Hypothalamus (tissue), 51 donors: ENCODE measurements at places on chromosomes 1 and 21.
A peak's percentile ranks its signal among the peaks of the same experiment; 100 is the strongest.

DNA sequence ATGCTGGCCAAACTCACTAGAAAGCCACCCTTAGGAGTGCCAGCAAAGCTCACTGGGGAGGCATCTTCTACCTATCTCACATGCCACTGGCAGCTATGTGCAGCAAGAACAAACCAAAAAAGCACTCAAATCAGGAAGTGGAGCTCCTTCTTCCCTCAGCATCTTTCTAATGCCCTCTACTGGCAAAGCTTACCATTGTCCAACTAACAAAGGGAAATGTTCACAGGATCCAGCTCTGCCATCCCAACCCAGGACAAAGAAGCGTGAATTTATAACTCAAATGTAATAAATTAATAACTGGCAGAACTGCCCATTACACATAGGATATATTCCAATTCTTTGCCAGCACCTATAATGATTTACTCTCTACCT is 38.9 kb downstream of the LEPR start:
- DNase-seq, result no peak

DNA sequence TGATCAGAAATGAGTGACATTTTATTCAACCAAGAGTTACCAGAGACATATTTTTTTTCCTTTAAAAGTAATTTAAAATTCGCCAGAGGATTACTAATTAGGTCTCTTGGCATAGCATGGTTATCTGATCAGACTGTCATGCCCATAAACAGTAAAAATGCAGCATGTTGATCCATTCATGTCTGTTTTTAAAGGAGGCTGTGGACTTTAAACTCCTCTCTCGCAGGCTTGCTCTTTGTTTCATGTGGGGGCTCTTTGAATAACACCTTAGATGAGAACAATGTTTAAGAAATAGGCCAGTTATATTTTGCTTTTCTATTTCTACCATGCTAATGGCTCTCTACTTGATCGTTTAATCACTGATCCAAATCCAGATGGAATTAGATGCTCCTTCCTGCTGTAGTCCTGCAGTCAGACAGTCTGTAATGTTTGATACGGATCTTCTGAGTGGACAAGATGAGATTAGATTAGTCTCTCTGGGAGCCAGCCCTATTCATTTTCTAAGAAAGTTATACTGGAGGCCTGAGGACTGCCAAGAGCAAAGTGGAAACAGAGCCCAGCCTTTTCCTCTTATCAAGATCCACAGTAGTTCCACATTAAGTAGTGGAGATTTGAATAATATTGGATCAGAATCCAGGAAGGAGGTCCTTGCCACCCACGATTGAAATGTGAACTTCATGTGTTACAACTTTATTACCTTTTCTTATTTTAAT is 197.4 kb downstream of the HS2ST1 start:
- DNase-seq, result no peak

- peak; percentile 36 for DNase-seq
Observed at GRCh38 chr1:201610858-201611257, 71.9 kb downstream of the NAV1 start.

GRCh38 chr1:77832901-77833300 is 53.5 kb downstream of the MIGA1 start:
- no peak for DNase-seq

DNA sequence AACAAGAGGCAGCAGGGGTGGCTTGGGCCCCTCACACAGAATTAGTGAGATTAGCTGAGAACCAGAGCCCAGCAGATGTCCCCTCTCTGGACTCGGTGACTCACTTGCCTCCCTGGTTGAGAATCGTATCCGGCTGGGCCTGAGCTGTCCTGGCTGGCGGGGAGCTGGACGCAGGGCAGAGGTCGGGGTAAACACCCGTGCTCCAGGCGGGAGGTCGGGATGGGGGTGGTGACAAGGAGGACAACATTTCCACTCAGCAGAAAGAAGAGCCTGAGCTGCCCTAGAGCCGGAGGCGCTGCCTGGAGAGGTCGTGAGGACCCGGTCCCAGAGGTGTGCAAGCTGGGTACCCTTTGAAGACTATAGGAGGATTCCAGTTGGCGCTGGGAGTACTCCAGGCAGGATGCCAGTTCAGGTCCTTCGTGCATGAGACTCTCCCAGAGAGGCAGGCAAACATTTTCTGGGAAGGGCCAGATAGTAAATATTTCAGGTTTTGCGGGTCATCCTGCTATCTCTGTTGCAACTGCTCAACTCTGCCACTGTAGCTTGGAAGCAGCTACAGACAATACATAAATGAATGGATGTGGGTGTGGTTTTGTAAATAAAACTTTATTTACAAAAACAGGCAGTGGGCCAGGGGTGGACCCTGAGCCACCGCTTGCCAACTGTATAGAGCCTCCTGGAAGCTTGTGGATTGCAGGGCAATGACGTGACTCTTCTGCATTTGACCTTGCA is 116.8 kb upstream of the WNT4 start:
- DNase-seq, result no peak

DNA sequence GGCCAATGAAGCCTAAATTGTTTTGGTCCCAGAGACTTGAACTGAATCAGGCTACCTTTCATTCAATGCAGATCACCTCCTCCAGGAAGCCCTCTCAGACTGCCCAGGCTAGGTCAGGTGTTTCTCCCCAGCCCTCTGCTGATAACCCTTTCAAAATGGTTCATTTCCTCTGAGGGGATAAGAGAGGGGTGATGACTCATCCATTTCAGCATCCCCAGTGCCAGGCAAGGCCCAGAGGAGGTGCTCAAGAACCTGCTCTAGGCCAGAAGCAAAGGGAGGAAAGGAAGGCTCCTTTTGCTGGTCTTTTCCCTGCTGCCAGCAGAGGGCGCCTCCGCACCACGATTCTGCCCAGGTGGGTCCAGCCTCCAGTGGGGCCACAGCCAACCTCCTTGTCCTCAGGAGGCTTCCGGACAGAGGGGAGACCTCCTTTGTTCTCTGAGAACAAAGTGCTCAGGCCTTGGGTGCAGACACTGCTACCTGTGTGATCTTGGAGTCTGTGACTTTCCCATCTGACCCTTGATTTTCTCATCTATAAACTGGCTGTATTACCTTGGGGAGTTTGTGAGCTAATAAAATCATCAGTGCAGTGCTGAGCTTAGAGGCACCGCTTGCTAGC is 45.3 kb upstream of the ARHGEF10L start:
- no peak for DNase-seq

- no peak for DNase-seq
Observed at GRCh38 chr1:22816803-22817202, 106.2 kb downstream of the EPHB2 start.

GRCh38 chr1:32741413-32742198 is 39.0 kb upstream of the SYNC start:
- no peak for DNase-seq

DNA sequence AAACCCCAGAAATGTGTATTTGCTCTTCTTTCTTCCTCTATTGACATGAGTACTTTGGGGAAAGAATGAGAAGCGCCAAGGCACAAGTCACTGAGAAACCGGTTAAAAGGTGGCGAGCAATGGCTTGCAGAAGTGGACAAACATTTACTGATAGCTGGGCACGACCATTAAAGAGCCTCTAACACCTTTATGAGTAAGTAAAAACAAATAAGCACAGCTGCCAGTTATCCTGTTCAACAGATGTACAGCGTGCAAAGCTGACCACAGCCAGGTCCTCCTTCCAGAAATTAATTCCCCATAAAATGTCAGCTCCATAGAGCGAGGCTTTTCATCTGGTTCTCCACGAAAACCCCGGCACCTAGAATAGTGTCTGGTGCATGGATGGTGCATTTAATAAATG is 72.7 kb downstream of the CAPZB start:
- DNase-seq, result no peak

GRCh38 chr21:35504951-35505466 is 455.9 kb upstream of the RUNX1 start:
- DNase-seq, result no peak

GRCh38 chr1:102742426-102742825 is 365.9 kb downstream of the COL11A1 start:
- no peak for DNase-seq

- no peak for DNase-seq
Observed at GRCh38 chr21:46500224-46500861, 41.7 kb downstream of the DIP2A start.

GRCh38 chr21:29682800-29683199 is 257.0 kb downstream of the GRIK1 start:
- no peak for DNase-seq

DNA sequence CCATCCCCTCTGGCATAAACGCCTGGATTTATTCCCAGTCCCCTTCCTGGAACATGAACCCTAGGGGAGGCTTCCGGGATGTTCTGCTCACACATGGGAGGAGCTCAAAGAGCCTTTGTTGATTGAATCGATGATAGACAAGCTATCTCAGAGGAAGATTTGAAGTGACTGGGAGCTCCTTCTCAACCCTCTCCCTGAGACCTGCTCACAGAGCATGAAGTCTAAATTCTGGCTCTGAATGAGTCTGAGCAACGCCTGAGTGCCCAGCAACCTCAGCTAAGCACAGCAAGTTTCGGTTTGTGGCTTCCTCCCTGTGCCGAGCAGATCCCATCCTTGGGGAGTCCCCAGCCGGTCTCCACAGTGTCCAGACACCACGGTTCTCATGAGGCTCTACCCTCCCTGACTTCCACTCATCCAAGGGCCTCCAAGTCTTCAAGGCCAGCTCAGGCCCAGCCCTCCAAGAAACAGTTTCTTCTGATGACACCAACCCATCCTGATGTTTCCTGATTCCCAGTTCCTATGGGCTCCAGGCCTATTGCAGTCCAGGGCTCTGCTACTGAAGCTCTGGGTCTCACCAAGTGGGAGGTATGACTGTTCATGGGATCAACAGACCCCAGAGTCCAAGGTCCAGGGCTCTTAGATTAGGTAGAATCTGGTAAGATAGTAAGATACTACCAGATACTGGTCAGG is 190.8 kb downstream of the DYRK1A start:
- no peak for DNase-seq

- DNase-seq, result no peak
Observed at GRCh38 chr1:153735090-153735420, 7.2 kb downstream of the INTS3 start.

DNA sequence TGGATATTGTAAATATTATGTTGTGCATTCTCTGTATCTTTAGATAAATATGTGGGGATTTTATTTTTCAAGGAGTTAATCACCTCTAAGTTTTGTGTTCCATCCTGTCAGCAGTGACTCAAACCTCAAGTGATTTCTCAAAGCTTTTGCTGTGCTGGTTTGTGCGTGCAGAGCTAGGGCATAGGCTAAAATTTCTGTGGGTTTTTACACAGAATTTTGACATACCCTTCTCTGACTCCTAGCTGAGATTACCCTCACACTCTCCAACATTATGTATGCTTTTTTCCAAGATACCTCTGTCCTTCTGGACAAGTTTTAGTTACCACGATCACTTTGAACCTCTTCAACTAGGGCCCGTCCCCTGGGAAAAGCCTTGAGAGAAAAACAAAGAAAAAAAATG is 384.9 kb downstream of the NCAM2 start:
- no peak for DNase-seq

GRCh38 chr1:59570524-59570923 is 244.2 kb upstream of the HOOK1 start:
- no peak for DNase-seq

DNA sequence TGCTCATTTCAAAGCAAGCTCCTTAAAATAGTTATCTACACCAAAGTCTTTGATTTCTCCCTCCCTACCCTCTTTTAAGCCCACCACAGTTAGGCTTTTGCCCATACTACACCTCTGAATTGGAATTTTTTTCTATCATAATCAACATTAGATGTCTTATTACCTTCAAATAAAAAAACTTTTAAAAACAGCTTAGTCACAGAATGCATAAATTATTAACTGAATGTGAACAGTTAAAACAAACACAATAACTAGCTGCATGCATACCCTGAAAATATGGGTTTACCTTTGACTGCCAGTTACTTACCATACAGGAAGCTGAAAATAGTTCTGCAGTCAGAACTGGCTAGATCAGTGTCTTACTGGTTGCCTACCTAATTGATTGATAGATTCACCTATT is 210.9 kb downstream of the TGFB2 start:
- DNase-seq, result no peak

GRCh38 chr1:78760858-78761257 is 111.2 kb downstream of the IFI44 start:
- DNase-seq, result no peak

GRCh38 chr1:155086128-155086741 is 7.6 kb downstream of the EFNA3 start:
- DNase-seq, result peak; percentile 62

- DNase-seq, result no peak
Observed at GRCh38 chr1:25030674-25031589, 100.9 kb upstream of the RUNX3 start.

- DNase-seq, result peak; percentile 24
Observed at GRCh38 chr1:119549719-119550132, 42.7 kb downstream of the HSD3B1 start.

DNA sequence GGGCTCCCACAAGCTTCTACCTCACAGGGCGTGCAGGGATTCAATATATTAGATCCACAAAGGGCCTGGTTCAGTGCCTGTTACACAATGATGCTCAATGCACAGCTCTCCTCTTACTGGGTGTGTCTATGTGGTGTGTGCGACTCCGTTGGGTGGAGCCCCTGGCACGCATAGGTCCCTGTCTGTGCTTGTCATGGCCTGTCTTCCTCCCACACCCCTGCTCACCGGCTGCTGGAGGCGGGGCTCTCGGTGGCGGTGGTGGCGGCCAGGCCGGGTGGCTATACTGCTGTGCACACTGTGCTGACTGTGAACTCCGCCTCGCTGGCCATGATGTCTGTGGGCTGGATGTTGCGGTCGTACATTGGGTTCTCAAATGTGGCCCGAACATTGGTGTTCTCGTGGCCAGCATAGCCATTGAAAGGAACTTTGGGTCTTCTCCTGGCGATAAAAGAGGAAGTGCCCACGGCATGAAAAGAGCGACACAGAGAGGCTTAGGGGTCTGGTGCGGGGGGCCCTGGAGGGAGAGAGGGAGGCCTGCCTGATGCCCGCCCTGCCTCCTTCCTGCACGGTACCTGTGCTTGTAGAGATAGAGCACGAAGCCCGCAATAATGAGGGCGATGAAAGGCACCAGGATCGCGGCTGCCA is 46.9 kb downstream of the ZSCAN20 start:
- DNase-seq, result no peak

GRCh38 chr1:18653916-18654315 is 23.3 kb downstream of the PAX7 start:
- DNase-seq, result no peak
